ENCODE measurements at places on chromosomes 5 and 9.

DNA sequence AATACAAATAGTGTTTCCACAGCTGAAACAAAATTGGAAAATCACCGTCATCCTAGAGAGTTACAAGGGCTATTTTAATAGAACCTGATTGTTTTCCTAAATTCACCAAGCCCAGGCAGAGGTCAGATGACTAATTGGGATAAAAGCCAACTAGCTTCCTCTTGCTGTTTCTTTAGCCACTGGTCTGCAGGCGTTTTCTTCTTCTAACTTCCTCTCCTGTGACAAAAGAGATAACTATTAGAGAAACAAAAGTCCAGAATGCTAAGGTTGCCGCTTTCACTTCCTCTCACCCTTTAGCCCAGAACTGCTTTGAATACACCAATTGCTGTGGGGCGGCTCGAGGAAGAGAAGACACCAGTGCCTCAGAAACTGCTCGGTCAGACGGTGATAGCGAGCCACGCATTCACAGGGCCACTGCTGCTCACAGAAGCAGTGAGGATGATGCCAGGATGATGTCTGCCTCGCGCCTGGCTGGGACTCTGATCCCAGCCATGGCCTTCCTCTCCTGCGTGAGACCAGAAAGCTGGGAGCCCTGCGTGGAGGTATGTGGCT is at the start of gene TLR4:
TLR4 (plus strand) TSS at position 380 of the 552 bp plus-strand sequence; CDS start at position 450, 70 bp downstream.
- DNase-seq: peak; percentile 82
- H3K36me3 ChIP-seq: no peaks in the 10 kb centered on the region
- H3K27ac ChIP-seq: peak within 1 kb of the TSS; percentile 74
- H3K27me3 ChIP-seq: no peaks in the 10 kb centered on the region
- peak within 1 kb of the TSS; percentile 38 for H3K4me3 ChIP-seq

GRCh38 chr9:121071756-121072421 is 2.9 kb upstream of the CNTRL start:
- peak overlapping the region; percentile 22 for H3K4me3 ChIP-seq
- H3K36me3 ChIP-seq: no peaks in the 10 kb centered on the region
- H3K4me1 ChIP-seq: peaks cover 22% of the 10 kb centered on the region

DNA sequence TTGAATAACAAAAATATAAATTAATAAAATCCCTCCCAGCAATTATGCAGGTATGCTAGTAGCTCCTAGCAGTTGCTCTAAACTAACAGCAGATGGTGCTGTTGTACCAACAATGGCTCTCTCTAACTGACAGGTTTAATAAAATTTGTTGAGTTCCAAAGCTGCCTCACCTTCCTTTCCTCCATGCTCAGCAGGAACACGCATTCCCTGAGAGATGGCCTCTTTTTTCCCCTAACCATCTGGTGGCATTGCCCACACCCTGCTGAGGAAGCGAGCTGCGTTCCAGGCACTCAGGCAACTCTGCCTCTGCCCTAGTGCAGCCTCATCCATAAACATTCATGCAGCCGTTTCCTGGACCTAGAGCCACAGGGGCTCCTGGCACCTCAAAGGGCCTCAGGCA is 106.2 kb downstream of the KLHL3 start:
- H3K27me3 ChIP-seq: no peaks in the 10 kb centered on the region
- DNase-seq: peak; percentile 30
- H3K4me3 ChIP-seq: no peak overlapping the region
- no peak overlapping the region for H3K27ac ChIP-seq
- no peaks in the 10 kb centered on the region for H3K36me3 ChIP-seq
- H3K4me1 ChIP-seq: peaks cover 19% of the 10 kb centered on the region

GRCh38 chr9:28155067-28155466 is 581.8 kb upstream of the C9orf72 start:
- DNase-seq: no peak
- no peaks in the 10 kb centered on the region for H3K4me1 ChIP-seq
- H3K36me3 ChIP-seq: no peaks in the 10 kb centered on the region
- no peak overlapping the region for H3K4me3 ChIP-seq
- H3K27me3 ChIP-seq: no peaks in the 10 kb centered on the region
- H3K27ac ChIP-seq: no peak overlapping the region

DNA sequence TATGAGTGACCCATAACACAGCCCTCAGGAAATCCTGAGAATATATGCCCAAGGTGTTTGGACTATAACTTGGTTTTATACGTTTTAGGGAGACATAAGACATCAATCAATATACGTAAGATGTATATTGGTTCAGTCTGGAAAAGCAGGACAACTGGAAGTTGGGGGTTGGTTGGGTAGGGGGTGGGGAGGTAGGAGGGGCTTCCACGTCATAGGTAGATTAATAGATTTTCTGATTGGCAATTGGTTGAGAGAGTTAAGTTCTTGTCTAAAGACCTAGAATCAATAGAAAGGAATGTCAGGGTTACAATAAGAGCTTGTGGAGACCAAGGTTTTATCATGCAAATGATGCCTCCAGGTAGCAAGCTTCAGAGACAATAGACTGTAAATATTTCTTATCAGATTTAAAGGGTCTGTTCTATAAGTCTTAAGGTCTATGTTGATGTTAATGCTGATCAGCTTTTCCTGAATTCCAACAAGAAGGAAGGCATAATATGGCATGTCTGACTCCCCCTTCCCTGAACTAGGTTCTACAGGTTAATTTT is 2267.7 kb upstream of the ACO1 start:
- no peak for DNase-seq
- no peak overlapping the region for H3K27ac ChIP-seq
- no peaks in the 10 kb centered on the region for H3K27me3 ChIP-seq
- no peak overlapping the region for H3K4me3 ChIP-seq
- H3K4me1 ChIP-seq: no peaks in the 10 kb centered on the region

- H3K27ac ChIP-seq: no peak overlapping the region
Measured at GRCh38 chr5:132749506-132749905, 2.3 kb downstream of the CCNI2 start.

GRCh38 chr5:76473009-76473336 is 69.9 kb downstream of the IQGAP2 start:
- no peaks in the 10 kb centered on the region for H3K27me3 ChIP-seq
- no peaks in the 10 kb centered on the region for H3K36me3 ChIP-seq
- DNase-seq: no peak
- no peak overlapping the region for H3K27ac ChIP-seq
- no peak overlapping the region for H3K4me3 ChIP-seq

DNA sequence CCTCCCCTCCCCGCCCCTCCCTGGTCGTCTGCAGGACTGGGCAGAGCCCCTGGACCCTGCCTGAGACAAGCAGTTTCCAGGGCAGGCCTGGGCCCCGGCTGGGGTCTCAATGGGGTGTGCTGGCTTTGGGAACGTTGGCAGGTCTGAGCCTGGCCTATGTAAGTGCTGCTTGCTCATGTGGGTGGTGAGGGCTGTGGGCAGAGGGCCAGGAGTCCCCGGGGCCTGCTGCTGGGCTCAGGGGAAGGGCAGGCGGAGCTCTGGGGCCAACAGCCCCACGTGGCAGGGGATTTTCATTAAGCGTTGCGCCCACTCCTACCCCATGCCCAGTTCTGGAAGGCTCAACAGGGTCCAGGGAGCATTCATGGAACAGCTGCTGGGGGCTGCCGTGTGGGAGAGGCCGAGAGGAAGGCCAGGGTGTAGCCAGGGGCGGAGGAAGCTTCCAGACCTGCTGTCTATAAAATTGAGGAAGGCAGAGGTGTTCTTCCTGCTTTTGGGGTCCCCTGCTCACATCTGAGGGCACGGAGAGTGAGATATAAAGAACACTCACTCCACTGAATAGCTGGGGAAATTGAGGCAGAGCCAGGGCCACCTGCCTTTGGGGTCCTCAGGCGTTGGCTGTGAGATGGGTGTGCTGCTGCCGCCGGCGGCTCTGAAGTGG is 32.5 kb downstream of the RXRA start:
- H3K27ac ChIP-seq: no peak overlapping the region
- no peak overlapping the region for H3K4me3 ChIP-seq

- H3K27ac ChIP-seq: no peak overlapping the region
- no peak for DNase-seq
- no peaks in the 10 kb centered on the region for H3K36me3 ChIP-seq
- H3K27me3 ChIP-seq: no peaks in the 10 kb centered on the region
Measured at GRCh38 chr5:96114736-96115135, 153.1 kb upstream of the ELL2 start.

GRCh38 chr5:107958861-107959260 is 288.1 kb upstream of the EFNA5 start:
- DNase-seq: peak; percentile 65
- H3K27me3 ChIP-seq: no peaks in the 10 kb centered on the region
- no peaks in the 10 kb centered on the region for H3K36me3 ChIP-seq
- no peak overlapping the region for H3K27ac ChIP-seq

DNA sequence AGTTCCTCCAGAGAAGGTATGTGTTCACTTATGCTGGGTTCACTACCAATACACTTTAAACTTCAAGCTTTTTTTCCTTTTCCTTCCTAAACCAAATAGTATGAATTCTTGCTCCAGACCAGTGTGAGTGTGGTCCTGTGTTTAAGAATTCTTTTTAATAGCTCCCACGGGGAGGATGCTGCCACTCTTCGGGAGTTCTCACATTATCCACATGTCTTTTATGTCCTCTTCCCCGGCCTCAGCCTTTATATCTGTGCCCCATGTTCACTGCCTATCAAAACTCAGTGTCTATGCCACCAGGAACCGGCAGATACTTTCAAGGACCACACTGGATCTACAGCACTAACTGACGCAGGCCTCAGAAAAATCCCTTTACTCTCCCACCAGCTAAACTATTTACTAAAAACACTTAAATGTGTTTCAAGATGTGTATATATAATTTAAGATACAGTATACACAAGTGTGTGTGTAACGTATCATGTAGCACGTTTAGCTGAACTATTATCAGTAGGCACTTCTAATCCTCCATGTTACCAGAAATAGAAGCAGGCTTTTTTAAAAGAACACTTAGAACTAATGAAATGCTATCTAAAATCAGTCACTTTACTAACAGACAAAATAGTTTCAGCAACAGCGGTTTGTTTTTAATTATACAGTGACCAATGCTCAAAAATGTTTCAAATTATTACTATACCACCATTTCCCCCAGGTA is 88.0 kb downstream of the PLPP1 start:
- no peak for DNase-seq
- H3K27me3 ChIP-seq: no peaks in the 10 kb centered on the region
- no peaks in the 10 kb centered on the region for H3K4me1 ChIP-seq
- H3K27ac ChIP-seq: no peak overlapping the region
- H3K36me3 ChIP-seq: no peaks in the 10 kb centered on the region

- no peaks in the 10 kb centered on the region for H3K4me1 ChIP-seq
- no peaks in the 10 kb centered on the region for H3K36me3 ChIP-seq
- H3K27ac ChIP-seq: no peak overlapping the region
Measured at GRCh38 chr9:1384816-1385215, 334.7 kb downstream of the DMRT2 start.

DNA sequence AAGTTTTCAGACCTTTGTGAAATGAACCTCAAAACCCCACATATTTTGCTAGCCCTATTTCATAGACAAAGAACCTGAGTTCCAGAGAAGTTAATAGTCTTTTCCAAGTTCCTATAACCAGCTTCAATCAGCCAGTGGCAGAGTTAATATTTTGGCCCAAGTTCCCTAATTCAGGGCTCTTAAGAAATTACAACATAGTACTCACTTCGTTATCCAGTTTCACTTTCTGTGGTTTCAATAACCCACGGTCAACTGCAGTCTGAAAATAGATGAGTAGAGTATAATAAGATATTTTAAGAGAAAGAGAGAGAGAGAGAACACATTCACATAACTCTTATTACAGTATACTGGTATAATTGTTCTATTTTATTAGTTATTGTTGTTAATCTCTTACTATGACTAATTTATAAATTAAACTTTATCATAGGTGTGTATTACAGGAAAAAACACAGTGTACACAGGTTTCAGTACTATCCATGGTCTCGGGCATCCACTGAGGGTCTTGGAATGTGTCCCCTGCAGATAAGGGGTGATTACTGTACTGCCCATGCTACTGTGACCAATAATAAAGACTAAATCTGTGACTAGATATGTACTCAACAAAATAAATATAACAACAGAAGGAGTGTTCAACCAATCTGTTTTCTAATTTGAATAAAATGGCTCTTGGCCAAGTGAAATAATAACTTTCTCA is 9.3 kb upstream of the MYOT start:
- no peak overlapping the region for H3K4me3 ChIP-seq
- peak overlapping the region; percentile 49 for H3K27ac ChIP-seq
- no peaks in the 10 kb centered on the region for H3K36me3 ChIP-seq
- no peak for DNase-seq
- no peaks in the 10 kb centered on the region for H3K27me3 ChIP-seq

DNA sequence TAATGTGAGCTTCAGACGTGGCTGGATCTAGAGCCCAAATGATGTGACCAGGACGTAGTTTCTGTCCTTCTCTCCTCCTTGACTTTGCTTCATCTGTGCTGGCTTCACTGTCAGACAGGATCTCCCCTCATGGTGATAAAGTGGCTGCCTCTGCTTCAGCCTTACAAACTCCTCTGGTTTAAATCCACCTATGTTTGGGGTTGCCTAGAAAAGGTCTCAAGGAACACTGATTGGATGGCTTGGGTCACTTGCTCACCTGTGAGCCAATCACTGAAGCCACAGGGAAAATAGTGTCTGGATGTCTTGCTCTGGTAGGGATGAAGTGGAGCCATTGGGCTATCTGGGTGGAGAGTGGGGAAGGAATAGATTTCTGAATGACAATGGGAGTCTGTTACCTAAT is 36.1 kb downstream of the FGF18 start:
- no peak overlapping the region for H3K27ac ChIP-seq
- no peaks in the 10 kb centered on the region for H3K36me3 ChIP-seq
- no peak overlapping the region for H3K4me3 ChIP-seq
- H3K27me3 ChIP-seq: no peaks in the 10 kb centered on the region

GRCh38 chr9:125409217-125409636 is 147.6 kb downstream of the GAPVD1 start:
- H3K4me1 ChIP-seq: no peaks in the 10 kb centered on the region
- no peak overlapping the region for H3K27ac ChIP-seq
- no peaks in the 10 kb centered on the region for H3K36me3 ChIP-seq
- H3K27me3 ChIP-seq: no peaks in the 10 kb centered on the region

- H3K27me3 ChIP-seq: no peaks in the 10 kb centered on the region
- no peak overlapping the region for H3K4me3 ChIP-seq
- no peaks in the 10 kb centered on the region for H3K4me1 ChIP-seq
- peak; percentile 35 for DNase-seq
- H3K27ac ChIP-seq: no peak overlapping the region
Measured at GRCh38 chr5:151523335-151523734, 67.8 kb downstream of the FAT2 start.

- H3K4me3 ChIP-seq: no peak overlapping the region
- H3K4me1 ChIP-seq: no peaks in the 10 kb centered on the region
- no peak overlapping the region for H3K27ac ChIP-seq
- no peak for DNase-seq
- no peaks in the 10 kb centered on the region for H3K36me3 ChIP-seq
Measured at GRCh38 chr5:157594675-157595459, 19.3 kb upstream of the ADAM19 start.

GRCh38 chr9:92749071-92749933 is 15.3 kb downstream of the BICD2 start:
- H3K36me3 ChIP-seq: no peaks in the 10 kb centered on the region
- H3K4me1 ChIP-seq: peaks cover 8% of the 10 kb centered on the region
- no peak for DNase-seq
- no peak overlapping the region for H3K4me3 ChIP-seq
- no peaks in the 10 kb centered on the region for H3K27me3 ChIP-seq
- H3K27ac ChIP-seq: no peak overlapping the region

GRCh38 chr5:135054546-135054945 is 20.5 kb upstream of the PITX1 start:
- DNase-seq: no peak
- no peaks in the 10 kb centered on the region for H3K36me3 ChIP-seq
- peaks cover 19% of the 10 kb centered on the region for H3K27me3 ChIP-seq
- H3K4me3 ChIP-seq: no peak overlapping the region
- no peaks in the 10 kb centered on the region for H3K4me1 ChIP-seq

All from adrenal gland (tissue), 19 donors.